Type B pancreatic cell (in vitro differentiated cells): ENCODE measurements at places on chromosomes 16 and 17.

GRCh38 chr16:58280146-58280845 lies 14.5 kb downstream of the PRSS54 start:
- DNase-seq: no peak

DNA sequence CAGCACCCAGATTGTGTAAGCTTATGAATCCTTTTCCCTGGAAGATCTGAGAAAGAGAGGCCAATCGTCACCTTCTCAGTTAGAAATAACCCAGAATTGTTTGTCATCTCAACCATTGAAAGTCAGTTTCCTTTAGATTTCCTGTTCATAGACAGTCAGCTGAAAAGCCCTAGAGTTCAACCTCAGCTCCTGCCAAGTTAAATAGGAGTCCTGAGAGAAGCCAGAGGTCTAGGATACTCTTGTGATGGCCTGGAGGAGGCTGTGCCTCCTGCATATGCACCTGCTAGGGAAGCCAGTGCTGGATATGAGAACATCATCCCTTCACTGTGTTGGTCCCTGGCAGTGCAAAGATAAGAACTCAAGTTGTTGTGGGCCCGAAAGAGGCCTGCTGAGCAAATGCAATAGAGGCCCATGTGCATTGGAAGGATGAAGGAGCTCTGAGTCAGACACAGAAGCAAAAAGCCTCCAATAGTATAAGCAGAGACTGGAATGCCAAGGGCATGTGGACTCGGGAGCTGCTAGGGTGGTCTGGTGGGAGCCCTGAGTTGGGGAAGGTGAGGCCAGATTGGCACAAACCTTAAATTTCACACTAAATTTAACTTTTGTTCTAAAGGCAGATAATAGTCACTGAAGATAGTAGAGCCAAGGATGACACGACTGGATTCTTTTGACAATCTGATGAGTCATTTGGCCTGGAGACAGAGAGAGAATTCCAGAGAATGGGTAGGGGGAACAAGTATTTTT lies 520.9 kb upstream of the CDH5 start:
- DNase-seq: no peak

- no peak for DNase-seq
Measured at GRCh38 chr16:29765167-29766032, 12.7 kb upstream of the ZG16 start.

- no peak for DNase-seq
Measured at GRCh38 chr16:83238949-83239691, 568.7 kb upstream of the HSBP1 start.

DNA sequence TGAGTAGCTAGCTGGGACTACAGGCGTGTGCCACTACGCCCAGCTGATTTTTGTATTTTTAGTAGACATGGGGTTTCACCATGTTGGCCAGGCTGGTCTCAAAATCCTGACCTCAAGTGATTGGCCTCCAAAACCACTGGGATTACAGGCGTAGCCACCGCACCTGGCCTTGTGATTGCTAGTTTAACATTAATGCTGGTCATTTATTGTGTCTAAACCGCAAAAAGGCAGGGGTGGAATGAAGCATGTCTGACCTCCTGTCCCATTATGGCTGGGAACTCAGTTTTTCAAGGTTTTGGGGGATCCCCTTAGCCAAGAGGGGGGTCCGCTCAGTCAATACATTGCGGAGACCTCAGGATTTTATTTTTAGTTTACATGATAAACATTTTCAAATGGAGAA lies 10.7 kb upstream of the CNGB1 start:
- DNase-seq: no peak

DNA sequence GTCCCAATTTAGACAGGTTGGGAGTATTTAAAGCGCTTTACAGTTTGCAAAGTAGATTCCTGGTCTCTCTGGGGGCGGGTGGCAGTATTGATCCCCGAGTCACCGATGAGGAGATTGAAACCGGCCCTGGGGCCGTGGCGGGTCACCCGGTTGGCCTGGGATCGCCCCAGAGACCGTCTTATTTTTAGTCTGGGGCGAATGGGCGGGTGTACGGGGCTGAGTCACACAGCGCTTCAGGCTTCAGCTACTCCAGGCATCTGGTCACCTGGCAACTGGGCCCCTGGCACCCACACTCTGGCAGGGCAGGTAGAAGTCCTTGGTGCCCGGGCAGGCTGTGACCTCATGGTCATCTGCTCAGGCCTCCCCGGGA lies 669 bp downstream of the MIEF2 start:
- DNase-seq: no peak

DNA sequence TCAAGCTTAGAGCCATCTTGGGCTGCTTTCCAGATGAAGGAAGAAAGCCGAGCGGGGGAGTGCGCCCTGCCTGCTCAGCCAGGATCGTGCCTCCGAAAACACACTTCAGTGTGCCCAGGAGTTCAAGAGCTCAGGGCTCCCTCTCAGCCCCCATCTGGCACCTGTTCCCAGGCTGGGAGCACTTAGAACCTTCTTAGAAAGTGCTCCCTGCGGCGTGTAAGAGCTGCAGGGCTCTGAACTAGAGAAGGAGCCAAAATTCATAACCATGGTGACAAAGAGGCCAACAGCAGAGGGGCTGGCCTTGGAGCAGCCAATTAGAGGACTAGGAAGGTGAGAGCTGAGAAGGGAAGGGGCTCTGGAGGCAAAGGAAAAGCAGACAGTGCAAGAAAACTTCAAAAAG lies 59.0 kb upstream of the TNRC6C start:
- no peak for DNase-seq

GRCh38 chr16:69293401-69293800 lies 17.7 kb upstream of the VPS4A start:
- no peak for DNase-seq

- DNase-seq: no peak
Measured at GRCh38 chr16:28162326-28162877, 49.4 kb downstream of the XPO6 start.

- no peak for DNase-seq
Measured at GRCh38 chr17:10067446-10068143, 130.8 kb downstream of the GAS7 start.

DNA sequence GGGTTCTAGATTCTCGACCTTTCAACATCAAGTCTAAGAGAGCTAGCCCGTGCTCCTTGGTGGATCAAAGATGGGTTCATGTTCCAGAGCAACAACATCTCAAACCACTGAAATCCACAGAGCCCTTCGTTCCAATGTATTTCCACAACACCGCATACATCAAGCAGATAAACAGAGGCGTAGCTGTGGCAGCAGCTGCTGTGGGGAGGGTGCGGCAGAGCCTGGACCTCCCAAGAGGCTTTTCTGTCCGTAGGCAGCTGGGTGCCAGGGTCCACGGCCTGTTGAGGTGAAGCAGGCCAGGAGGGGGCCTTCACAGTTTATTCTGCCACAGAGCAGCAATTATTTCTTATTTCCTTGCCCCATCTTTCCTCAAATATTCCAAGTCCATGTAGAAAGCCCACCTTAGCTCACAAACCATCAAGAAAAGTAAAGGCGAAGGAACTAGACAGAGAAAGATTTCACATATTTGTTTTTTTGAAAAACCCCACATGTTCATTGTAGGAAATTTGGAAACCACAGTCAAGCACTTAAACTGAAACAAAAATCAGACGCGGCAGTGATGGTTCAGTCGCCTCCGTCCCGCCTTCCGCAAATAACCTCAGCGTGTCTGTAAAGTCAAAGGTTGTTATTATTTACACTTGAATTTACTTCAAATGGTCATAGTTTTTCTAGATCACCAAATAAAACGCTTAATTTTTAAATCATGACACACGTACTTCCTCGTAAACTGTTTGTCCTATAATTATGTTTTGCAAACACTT lies 144.6 kb upstream of the FOXF1 start:
- DNase-seq: no peak
